ENCODE measurements at places on chromosomes 3 and 15. TPM values are rescaled to one million over a fixed set of nuclear protein-coding genes. Genes with fewer than 3 reads are reported as not detected.
A peak's percentile ranks its signal among the peaks of the same experiment; 100 is the strongest.

- peak; percentile 84 for DNase-seq
Measured at GRCh38 chr15:49751191-49751590, 130.3 kb downstream of the DTWD1 start.

GRCh38 chr3:148950806-148951205 lies 40.5 kb upstream of the GYG1 start:
- no peak for DNase-seq

Gene BCHE
- total RNA-seq, result 35.6 TPM

DNA sequence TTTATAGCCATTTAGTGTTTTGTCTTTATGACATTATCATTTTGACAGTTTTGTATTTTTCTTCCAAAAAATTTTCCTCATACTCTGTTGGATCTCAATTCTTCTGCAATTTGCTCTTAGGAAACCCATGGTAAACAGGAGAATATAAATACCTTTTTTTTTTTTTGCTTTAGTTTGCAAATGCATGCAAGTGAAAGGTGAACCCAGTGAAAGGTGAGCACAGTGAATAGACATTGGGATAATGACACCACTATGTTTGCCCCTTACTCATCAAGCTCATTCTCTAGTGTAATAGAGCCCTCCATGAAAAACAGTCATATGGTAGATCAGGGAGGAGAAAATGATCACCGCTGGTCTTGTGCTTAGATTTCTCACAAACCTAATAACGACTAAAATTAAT lies 59.0 kb upstream of the TRPC1 start:
- DNase-seq, result no peak

- peak; percentile 68 for DNase-seq
Measured at GRCh38 chr3:58150130-58150809, 60.5 kb downstream of the DNASE1L3 start.

DNA sequence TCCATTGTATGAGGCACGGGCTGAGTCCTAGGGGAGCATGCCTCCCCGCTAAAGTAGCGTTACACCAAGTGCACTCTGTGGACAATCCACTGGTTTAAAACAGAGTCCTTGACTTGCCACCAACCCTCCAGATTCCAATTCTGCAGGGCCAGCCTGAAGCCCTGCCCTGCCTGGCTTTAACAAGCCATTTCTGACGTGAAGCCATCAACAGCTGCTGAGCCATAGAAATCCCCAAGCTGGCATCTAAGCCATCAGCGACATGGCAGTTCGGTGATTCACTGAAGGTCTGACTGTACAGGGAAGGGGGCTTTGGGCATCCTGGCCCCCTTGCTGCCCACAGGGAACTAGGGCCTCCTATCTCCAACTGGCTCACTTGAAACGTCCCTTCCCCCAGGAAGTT lies 265.7 kb downstream of the UACA start:
- DNase-seq, result peak; percentile 28

GRCh38 chr3:30615615-30616346 lies 9.4 kb downstream of the TGFBR2 start:
- no peak for DNase-seq

- DNase-seq, result no peak
Measured at GRCh38 chr15:85518979-85519761, 138.8 kb downstream of the AKAP13 start.

DNA sequence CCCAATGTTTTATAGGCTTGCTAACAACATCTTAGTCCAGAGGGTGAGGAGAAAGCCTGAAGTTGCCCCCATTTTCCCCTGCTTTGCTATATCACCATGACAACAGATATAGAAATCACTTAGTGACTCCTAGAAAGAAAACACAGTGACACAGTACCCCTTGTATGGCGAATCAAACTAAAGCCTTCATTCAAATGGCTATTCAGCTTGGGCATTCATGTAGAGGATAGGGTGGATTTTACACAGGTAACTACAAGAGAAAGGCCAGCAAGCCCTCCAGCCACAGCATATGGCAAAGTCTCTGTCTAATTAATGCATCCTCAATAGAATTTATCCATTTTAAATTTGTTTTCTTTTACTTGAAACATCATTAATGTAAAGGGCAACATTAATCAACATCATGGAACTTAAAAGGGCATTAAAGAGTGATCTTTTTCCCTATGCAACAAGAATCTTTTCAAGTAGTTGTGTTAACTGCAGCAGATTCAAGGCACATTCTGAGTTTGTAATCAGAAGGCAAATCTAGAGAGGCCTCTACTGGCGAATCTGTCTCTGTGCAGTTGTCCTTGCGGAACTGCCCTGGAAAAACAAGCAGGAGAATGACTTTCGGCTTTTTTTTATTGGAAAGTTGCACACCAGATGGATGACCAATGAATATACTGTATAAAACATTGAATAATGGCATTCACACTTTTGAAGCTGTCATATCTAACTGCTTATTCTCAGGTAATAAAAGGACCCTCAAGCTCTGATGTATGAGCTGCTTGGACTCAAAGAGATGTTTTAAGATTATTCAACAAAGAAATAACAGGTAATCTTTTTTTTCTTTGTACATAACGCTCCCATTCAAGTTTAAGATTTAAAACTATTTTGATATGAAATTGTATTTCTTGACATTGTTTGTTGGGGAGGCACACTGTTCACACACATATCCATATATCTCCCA lies 621.7 kb upstream of the AGTR1 start:
- no peak for DNase-seq

Gene NR2E3
- not detected for total RNA-seq

Gene GOLGA8N
- total RNA-seq, result 11.9 TPM

DNA sequence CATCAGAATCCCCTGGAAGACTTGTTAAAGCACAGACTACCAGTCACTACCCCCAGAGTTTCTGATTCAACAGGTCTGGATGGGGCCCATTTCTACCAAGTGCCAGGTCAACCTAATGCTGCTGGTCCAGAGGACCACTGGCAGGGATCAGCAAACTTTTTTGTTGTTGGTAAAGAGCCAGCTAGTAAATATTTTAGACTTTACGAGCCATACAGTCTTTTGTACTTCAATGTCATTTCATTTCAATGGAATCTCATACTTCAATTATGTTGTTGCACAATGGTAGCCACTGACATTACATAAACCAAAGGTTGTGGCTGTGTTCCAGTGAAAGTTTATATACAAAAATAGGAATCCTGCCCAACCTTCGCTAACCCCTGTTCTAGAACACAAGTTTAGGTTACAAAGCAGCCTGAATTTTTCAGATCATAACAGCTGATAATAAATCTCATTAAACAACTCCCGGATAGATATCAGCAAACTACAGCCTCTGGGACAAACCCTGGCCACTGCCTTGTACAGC lies 28.7 kb downstream of the ULK4 start:
- no peak for DNase-seq

DNA sequence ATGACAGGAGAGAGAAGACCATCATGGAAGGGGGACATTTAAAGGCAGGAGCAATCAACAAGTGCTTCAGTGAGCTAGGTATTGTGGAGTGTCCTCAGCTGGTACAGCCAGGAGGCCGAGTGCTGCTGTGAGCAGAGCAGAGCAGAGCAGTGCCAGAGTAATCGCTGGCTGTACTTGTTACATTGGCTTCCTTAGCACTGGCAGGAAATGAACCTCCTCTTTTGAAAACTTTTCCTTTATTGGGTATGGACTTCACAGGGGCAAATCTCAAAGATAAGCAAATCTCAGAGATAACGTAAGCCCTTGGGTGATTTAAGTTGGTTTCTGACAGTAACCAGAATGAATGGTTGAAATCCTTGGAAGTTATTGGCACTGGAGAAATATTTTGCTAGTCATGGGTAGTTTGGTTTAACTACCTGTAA lies 2.1 kb downstream of the SH3GL3 start:
- DNase-seq, result no peak

GRCh38 chr3:81769299-81769698 lies 7.9 kb upstream of the GBE1 start:
- no peak for DNase-seq

GRCh38 chr3:97957617-97958311 lies 14.5 kb downstream of the RIOX2 start:
- no peak for DNase-seq

- DNase-seq, result no peak
Measured at GRCh38 chr3:43733459-43734384, 43.0 kb downstream of the ABHD5 start.

DNA sequence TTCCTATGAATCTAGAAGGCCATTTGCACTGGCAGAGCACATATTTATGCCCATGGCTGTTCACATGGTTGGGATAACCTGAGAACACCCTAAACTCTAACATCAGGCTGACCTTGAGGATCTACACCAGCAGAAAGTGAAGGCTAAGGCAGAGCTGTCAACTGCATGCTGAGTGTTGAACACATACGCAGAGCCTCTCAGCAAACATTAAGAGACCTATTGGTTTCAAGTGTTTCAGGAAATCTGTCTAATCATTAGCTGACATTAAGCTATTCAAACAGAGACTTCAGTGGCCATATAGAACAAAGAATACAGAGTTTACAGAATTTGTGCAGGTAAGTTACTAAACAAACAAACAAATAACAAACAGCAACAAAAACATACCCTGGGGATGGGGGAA lies 16.1 kb upstream of the SEC61A1 start:
- no peak for DNase-seq

GRCh38 chr15:99197856-99198255 lies 51.5 kb downstream of the TTC23 start:
- DNase-seq, result no peak

GRCh38 chr3:146156666-146157314 lies 4.2 kb downstream of the PLOD2 start:
- no peak for DNase-seq

DNA sequence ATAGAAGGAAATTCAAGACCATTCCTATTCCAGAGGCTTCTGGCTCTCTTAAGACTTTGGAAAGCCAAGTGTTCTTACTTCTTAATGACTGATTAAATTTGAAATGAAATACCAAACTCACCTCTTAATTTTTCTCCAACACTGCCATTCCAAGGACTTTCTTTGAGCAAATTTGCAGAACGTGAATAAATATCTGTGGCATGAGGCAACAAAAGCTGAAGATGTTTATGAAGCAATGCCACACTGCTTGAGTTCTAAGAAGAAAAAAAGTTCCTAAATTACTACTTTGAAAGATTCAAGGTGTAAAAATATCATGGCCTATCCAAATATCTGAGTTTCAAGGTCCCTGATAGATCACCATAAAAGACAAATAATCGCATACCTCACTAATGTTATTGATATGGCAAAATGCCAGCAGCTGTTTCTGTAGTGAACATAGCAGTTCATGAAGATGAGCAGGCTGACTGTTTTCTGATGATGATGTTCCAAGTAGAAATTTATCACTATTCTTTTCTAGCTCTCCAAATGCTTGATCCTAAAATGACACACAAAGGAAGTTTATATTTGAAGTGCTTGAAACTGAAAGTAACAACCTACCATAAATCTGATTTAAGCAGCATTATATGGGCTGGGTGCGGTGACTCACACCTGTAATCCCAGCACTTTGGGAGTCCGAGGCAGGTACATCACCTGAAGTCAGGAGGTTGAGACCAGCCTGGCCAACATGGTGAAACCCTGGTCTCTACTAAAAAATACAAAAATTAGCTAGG lies 104.4 kb downstream of the HERC1 start:
- no peak for DNase-seq

GRCh38 chr15:79540551-79540950 lies 108.4 kb downstream of the MINAR1 start:
- DNase-seq, result no peak

Gene IL12A
- not detected for total RNA-seq

GRCh38 chr3:61538486-61538885 lies 22.9 kb upstream of the PTPRG start:
- DNase-seq, result no peak

Gene PAQR9
- total RNA-seq, result not detected

GRCh38 chr3:146712806-146713205 lies 107.7 kb upstream of the PLSCR5 start:
- no peak for DNase-seq

GRCh38 chr15:57285386-57285785 lies 90.9 kb upstream of the CGNL1 start:
- DNase-seq, result no peak

DNA sequence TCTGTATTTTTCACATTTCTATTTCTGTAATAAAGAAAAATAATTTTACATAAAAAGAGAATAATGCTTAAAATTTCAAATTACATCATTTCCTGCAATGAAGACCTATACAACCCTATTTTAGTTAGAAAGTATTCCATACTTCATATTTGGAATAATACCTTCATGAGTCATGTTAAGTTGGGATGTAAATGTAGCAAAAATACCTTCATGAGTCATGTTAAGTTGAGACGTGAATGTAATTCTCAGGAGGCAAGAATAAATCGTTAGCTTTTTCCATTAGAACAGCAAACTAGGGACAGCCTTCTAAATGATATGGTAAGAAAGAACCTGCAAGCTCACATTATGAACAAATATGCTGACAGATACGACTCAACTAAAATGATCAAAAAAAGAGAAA lies 91.9 kb downstream of the NAALADL2 start:
- DNase-seq, result no peak

- no peak for DNase-seq
Measured at GRCh38 chr3:116440196-116440595, 5.1 kb downstream of the LSAMP start.

GRCh38 chr3:154678041-154678654 lies 248.2 kb upstream of the GPR149 start:
- no peak for DNase-seq

Gene ERICH6
- total RNA-seq, result not detected

- DNase-seq, result no peak
Measured at GRCh38 chr3:34090876-34091275, 292.4 kb downstream of the PDCD6IP start.

Gene MCCC1
- 15.7 TPM for total RNA-seq

Gene HYAL1
- 10.6 TPM for total RNA-seq

GRCh38 chr15:85625856-85626255 lies 168.9 kb downstream of the KLHL25 start:
- no peak for DNase-seq

DNA sequence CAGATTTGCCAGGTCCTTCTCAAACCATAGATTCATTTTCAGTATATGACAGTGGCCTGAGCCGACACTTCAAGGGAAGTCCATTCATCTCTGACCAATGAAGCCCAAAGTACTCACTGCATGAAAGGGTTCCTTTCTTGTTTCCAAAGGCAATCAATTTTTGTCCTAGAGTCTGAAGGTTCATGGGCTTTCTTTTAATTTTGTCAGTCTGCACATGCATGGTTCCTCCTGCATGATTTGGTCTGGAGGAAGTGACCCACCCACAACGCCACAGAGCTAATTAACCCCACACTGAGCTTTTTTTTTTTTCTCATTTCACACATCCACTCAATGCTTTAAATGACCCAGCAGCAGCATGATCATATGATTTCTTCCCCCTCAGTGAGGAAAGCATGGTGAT lies 216.4 kb downstream of the TIGIT start:
- DNase-seq, result no peak

DNA sequence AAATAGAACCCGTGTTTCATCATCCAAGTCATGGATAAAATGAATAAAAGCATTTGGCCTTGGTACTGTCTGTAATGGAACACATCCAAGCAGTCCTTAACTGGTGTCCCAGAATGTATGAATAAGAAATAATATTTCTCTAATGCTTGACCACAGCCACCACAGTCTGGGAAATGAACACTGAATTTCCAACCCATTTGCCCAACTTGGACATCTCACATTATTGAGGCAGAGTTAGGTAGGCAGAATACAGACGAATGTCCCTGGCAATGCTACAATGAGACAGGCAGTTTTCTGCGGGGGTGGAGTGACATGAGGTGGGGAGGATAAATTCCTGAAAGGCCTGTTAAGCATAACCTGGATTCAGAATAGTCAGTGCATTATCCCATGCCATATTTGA lies 245.7 kb downstream of the ZIC1 start:
- DNase-seq, result no peak

Gene TMEM207
- total RNA-seq, result not detected

GRCh38 chr15:89114990-89115389 lies 26.7 kb downstream of the ABHD2 start:
- DNase-seq, result no peak

Gene PPARG
- total RNA-seq, result 11.2 TPM

Gene SERP1
- total RNA-seq, result 74.9 TPM
